Camera-type eye (tissue), 1 donor: ENCODE measurements at places on chromosomes 7 and 10. TPM values are rescaled to one million over a fixed set of nuclear protein-coding genes. Genes with fewer than 3 reads are reported as not detected.

NACAD gene
- total RNA-seq = 8.9 TPM

CFAP43 gene
- 6.3 TPM for total RNA-seq

HMX3 gene
- 1.1 TPM for total RNA-seq

PPIA gene
- 863 TPM for total RNA-seq

H2BK1 gene
- not detected for total RNA-seq

LIPM gene
- total RNA-seq = not detected

RASA4B gene
- total RNA-seq = 42.7 TPM

PRR15 gene
- not detected for total RNA-seq

CTAGE4 gene
- 2.7 TPM for total RNA-seq

UNCX gene
- 1.3 TPM for total RNA-seq

FAM171A1 gene
- total RNA-seq = 35.1 TPM

VWDE gene
- total RNA-seq = 1.4 TPM

PRKCQ gene
- 8.7 TPM for total RNA-seq

IL6 gene
- not detected for total RNA-seq

PAOX gene
- total RNA-seq = 10.3 TPM

LRIT1 gene
- 51.8 TPM for total RNA-seq

CALD1 gene
- total RNA-seq = 151 TPM

CPN1 gene
- total RNA-seq = not detected

PTPRZ1 gene
- total RNA-seq = 221 TPM

CPA1 gene
- total RNA-seq = 0.66 TPM
